Stimulated activated CD4-positive, alpha-beta T cell treated with anti-CD3 and anti-CD28 coated beads, Interleukin-2, amount 100 ng/mL, for 48 hours (primary cell): ENCODE measurements at places on chromosomes 1 and 21.

- DNase-seq = no peak
Measured at GRCh38 chr1:15460708-15461095, 4.2 kb downstream of the CELA2A start.

DNA sequence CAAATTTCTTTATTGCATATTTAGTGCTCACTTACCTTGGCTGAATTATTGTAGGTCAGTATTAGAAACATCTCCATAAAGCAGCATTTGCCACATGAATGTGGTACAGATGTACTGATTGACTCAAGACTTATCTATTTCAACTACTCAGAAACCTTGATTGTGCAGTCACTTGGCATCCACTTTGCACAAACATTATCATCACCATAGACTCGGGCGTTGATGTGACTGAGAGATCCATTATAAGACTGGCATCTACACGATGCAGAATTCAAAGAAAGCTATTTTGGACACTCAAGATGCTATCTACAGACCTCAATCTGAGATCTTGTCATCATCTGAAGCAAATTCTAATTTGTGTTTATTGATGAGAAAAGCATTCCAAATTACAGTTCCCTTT, 102.8 kb upstream of the USP25 start:
- DNase-seq = no peak

- no peak for DNase-seq
Measured at GRCh38 chr1:171898941-171899340, 57.6 kb downstream of the DNM3 start.

DNA sequence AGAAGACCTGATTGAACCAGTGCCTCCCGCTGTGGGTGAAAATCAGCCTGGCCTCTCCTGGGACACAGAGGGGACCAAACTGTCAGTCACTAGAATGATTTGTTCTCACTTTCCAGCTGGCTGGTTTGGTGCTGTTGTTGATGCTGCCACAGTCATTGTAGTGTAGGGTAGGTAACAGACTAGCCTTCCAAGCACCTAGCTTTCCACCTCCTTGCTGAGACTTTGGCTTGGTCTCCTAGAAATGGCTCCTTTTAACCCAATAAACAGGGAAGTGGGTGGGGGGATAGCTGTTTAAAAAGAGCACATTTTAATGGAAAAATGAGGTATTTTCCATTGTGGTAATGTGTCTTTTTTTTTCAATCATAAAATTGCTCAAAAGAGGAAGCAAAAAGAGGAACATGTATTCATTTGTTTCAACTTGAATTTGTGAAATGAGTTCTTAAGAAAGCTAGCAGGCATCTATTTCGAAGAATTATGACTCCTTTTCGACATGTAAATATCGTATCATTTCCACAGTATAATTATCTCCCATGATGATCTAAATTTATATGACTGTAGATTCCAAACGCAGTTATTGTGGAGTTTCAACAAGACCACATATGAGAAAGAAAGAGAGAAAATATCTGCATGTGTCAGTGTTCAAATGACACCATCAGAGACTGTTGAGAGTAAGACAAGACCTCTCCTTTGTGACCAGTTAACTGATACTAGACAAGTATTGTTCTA, 190.1 kb downstream of the HLX start:
- peak; percentile 0 for DNase-seq

- no peak for DNase-seq
Measured at GRCh38 chr1:44501047-44501890, 96.2 kb downstream of the RNF220 start.

DNA sequence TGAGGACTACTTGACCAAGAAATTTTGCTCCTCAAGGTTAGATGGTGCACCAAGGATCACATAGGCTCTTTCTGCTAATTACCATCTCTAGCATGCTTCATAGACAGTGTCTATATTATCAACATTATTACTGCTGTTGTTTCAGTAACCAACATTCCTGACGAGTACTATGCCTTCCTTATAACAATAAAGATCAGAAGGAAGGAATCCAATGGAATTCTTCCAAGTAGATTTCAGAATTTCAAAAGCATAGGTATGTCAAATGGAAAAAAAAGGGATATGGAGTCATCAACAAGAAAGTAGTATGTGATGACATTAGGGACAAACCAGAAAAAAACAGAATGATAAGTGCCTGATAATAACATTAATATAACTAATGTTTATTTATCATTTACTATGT, 39.6 kb upstream of the LPGAT1 start:
- DNase-seq = no peak

DNA sequence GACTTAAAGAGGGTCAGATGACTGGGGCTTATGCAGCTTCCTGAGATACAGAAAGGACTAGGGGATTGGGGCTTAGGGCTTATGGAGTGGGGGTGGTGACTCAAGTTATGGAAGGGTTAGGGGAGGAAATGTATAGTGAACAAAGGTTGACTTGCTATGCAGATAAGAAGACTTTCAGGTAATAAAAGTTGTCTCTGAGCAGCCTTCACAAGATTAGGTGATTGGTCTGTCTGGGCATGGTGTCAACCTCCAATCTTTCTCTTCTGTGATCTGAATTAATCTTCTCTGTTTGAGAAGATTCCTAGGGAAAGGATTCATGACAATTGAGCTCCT, 436.5 kb downstream of the SIPA1L2 start:
- no peak for DNase-seq

GRCh38 chr1:19433719-19433998, 51.7 kb downstream of the CAPZB start:
- DNase-seq = no peak

GRCh38 chr1:109629372-109630030, 9.9 kb downstream of the AMPD2 start:
- DNase-seq = no peak

DNA sequence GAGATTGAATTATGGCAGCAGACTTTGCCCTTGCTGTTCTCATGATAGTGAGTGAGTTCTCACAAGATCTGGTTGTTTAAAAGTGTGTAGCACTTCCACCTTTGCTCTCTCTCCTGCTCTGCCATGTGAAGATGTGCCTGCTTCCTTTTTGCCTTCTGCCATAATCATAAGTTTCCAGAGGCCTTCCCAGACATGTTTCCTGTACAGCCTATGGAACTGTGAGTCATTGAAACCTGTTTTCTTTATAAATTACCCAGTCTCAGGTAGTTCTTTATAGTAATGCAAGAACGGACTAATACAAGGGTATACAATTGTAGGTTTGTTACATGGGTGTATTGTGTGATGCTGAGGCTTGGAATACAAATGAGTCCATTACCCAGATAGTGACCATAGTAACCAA, 4.2 kb downstream of the SPRR1B start:
- DNase-seq = no peak

DNA sequence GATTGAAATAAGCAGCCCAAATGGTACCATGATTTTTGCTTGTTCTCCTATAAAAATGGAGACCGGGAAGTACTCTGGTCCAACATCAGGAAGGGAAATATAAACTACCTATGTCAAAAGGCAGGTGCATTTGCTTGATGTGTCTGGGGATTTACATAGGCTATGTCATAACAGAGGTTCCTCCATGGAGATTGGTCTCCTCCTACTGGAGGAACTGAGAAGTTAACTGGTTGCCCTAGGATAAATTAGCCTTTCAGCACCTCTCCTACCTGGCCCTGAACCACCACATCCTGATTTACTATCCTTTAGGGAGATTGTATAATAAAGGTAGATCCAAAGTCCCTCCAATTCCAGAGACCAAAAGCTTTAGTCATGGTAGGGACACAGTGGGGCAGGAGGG, 1109.3 kb upstream of the B3GALT2 start:
- DNase-seq = no peak

- no peak for DNase-seq
Measured at GRCh38 chr1:16300436-16300835, 51.8 kb downstream of the FBXO42 start.
